ENCODE measurements at places on chromosomes 11 and 22. TPM values are rescaled to one million over a fixed set of nuclear protein-coding genes. Genes with fewer than 3 reads are reported as not detected.

The APOA4 gene
- not detected for total RNA-seq

The COA4 gene
- total RNA-seq, result 155 TPM

The PDE2A gene
- 0.74 TPM for total RNA-seq

The NPTXR gene
- 32.6 TPM for total RNA-seq

The P2RX3 gene
- total RNA-seq, result not detected

The SERPING1 gene
- 1.3 TPM for total RNA-seq

The C11orf42 gene
- not detected for total RNA-seq

The CDKN1C gene
- total RNA-seq, result 4.6 TPM

The PTPN5 gene
- not detected for total RNA-seq

The THY1 gene
- total RNA-seq, result 13.7 TPM

The CCDC81 gene
- total RNA-seq, result 0.49 TPM

The VSIG2 gene
- total RNA-seq, result not detected

The SLC22A12 gene
- not detected for total RNA-seq

The RRAS2 gene
- total RNA-seq, result 58.4 TPM

Measured in Panc1 (cell line).